ENCODE measurements at places on chromosomes 13 and 19.

DNA sequence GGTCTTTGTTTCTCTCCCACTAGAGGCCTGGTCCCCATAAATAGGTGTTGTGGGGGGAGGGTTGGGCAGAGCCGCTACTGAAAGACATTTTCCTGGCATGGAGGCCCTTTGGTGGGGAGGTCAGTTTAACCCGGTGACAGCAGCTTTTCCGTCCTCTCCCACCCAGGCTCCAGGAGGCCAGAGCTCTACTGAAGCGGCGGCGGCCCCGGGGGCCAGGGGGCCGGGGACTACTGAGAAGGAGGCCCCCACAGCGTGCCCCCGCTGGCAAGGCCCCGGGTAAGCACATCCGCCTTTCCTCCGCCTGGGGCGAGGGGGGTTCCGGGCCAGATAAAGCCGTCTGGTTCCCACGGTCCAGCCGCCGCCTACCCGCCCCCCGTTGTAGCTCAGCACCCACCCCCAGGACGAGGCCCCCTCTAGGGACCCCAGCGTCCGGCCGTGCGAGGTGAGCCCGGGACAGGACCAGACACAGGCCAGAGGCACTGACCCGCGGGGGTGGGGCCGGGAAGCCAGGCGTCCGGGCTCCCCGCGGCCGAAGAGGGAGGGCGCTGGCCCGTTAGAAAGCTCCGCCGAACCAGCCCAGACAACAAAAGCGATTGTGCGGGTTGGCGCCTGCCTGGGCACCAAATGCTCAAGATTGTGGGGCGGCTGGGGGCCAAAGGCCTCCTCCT, 1.1 kb upstream of the LTBP4 start:
- DNase-seq, result no peak

DNA sequence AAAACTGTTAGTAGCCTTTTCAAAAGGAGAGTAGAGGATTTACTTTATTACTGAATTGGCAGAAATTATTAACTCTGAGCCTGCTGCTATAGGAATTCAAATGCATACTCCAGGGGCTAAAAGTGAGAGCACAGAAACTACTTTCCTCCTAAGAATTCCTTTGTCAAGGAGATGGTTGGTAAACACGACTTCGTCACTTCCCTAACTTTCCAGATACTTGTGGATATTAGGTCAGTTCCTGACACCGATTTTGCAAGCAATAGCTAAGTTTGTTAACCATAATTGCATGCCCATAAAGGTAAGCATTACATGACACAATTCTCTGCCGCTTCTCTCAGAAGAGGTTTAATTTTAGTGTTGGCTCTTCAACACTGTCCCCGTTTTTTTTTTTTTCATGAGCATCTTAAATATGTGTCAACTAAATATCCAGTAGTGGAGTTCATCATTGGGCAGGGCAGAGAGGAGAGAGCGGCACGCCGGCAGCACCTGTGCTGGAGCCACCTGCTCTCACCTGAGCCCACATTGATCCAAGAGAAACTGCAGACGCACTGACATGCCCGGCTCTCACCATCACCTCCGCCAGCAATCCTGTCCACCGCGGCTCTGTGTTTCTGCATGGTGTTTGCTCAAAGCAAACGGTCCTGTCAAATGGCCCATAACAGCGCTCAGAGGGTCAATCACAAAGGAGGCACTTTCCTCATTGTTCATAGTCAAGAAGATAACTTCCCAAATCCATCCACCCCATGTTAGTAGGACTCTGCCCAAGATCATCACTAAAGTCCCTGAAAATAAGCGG, 2.6 kb downstream of the MED26 start:
- DNase-seq, result no peak

- no peak for DNase-seq
These were observed 432.5 kb downstream of the FGF9 start for GRCh38 chr13:22103046-22104027.

DNA sequence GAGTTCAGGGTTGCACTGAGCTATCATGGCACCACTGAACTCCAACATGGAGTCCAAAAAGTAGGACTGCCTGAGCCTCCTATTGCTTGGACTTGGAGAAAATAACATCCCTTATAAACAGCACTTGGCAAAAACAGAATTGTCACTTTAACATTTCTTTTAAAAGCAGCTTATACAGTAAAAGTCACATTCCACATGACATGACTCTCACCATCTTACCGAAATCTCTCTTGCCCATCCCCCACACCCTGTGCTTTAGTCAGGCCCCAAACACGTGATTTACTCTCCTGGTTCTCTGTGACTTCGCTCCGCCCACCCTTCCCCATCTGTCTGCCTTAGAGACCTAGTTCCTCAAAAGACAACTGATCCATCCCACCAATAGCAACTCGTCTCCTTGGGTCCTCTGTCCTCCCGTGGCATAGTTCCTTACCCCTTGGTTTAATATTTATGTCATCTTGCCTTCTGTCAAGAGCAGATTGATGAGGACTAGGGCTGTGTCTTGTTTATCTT, 4.6 kb downstream of the SAFB start:
- DNase-seq, result peak; percentile 97

DNA sequence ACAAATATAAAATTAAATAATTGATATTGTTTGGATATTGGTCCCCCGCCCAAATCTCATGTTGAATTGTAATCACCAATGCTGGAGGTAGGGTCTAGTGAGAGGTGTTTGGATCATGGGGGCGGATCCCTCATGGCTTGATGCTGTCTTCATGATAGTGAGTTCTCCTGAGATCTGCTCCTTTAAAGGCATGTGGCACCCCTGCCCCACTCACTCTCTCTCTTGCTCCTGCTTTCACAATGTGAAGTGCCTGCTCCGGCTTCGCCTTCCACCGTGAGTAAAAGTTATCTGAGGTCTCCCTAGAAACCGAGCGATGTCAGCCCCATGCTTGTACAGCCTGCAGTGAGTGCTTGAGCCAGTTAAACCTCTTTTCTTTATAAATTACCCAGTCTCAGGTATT, 248.2 kb downstream of the PCDH9 start:
- no peak for DNase-seq

DNA sequence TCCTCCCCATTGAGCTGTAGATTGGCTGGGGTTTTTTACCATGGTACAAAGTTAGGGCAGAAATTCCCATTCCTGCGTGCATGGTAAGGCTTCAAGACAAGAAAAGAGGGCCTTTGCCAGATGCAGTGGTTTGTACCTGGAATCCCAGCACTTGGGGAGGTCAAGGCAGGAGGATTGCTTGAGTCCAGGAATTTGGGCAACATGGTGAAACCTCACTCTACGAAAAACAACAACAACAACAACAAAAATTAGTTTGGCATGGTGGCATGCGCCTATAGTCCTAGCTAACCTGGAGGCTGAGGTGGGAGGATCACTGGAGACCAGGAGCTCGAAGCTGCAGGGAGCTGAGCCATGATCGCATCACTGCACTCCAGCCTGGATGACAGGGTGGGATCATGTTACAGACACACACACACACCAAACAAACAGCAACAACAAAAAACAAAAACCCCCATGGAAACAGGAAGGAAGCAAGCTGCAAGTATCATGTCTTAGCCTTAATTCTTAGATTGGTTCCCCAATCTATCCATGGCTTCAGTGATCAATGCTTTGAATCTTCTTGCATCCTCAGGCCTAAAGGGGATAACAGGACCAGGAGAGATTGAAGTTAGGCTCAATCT, 5.5 kb upstream of the WTIP start:
- DNase-seq, result peak; percentile 39

- no peak for DNase-seq
These were observed 61.5 kb downstream of the ZIC5 start for GRCh38 chr13:99909836-99910619.

GRCh38 chr13:60572855-60573254, 175.8 kb downstream of the TDRD3 start:
- DNase-seq, result no peak

DNA sequence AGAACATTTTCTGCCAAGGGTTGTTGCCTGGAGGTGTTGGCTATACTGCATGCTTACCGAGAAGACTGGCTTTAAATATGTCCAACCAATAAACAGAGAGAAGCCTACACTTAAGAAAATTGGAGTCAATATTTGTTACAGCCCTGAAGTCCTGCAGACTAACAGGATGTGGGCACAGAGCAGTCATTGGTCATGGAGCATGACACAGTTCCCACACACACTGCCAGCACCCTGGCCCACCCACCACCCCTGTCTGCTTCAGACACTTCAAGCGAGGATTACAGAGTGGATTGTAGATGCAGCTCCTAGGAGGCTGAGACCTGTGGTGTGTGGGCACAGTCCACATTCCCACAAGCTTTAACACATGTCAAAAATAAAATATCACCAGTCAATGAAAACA, 21.0 kb upstream of the SERP2 start:
- DNase-seq, result no peak

DNA sequence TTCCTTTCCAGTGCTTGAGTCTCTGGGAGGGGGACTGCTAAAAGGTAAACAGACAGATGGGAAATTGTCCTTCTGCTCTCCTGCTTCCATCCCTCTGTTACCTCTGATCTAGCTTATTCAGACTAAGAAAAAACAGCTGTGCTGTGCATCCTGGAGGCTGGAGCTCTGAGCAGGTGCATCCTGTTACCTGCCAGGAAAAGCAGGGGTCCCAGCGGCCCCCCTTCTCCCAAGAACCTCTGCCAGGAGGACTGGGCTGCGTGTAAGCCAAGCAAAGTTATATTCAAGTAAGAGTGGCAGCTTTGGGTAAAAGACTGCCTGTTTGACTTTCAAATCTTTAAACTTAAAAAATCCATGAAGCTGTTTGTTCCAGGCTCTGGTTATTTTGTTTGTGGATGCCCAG, 75.1 kb downstream of the C13orf42 start:
- DNase-seq, result no peak

GRCh38 chr13:31172535-31172934, 10.8 kb upstream of the HSPH1 start:
- DNase-seq, result no peak

GRCh38 chr13:89862691-89863036, 1484.8 kb upstream of the MIR17HG start:
- no peak for DNase-seq

- peak; percentile 28 for DNase-seq
These were observed 68.6 kb upstream of the MIR17HG start for GRCh38 chr13:91278888-91279287.

DNA sequence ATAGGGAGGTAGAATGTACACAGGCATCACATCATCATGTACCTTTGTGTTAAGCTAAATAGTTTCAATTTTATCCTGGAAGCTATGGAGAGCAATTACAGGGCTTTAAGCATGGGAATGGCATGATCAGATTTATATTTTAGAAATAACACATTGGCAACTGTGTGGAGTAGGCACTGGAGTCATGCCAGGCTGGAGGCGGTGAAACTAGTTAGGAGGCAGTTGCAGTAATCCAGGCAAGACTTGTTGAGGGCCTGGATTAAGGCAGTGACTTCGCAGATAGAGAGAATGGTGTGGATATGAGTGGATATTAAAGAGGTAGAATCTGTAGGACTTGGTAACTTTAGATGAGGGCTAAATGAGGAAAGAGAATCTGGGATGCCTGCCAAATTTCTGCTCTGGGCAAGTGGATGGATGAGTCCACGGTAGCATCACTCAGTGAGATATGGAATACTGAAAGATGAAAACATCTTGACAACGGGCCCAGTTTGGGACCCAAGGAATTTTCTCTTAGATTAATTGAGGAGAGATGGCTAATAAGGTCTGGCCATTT, 506.2 kb downstream of the FGF9 start:
- DNase-seq, result no peak

- peak; percentile 70 for DNase-seq
These were observed 150.9 kb downstream of the PDS5B start for GRCh38 chr13:32737111-32737571.

- DNase-seq, result peak; percentile 40
These were observed 110.5 kb downstream of the LRCH1 start for GRCh38 chr13:46663206-46664037.

DNA sequence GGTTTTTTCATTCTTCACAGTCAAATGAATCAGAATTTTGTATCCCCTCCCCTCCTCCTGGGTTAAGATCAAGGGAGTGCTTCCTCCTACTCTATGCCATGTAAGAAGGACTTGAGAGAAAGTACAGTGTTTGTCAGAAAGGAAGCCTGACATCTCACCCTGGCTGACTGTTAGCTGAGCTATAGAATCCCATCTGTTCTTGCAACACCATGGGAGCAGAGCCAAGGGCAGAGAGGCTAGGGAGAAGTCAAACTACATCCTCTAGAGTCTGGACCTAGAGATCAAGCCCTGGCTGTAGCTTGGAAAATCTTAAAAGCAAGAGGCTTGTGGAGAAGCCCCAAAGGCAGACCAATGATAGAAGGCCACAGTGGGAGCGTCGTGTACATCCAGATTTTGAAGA, 145.9 kb downstream of the OLFM4 start:
- DNase-seq, result no peak

Measured in inflammatory macrophage treated with lipopolysaccharide for 4 hours (primary cell).